ENCODE measurements at places on chromosomes 2 and 18.

DNA sequence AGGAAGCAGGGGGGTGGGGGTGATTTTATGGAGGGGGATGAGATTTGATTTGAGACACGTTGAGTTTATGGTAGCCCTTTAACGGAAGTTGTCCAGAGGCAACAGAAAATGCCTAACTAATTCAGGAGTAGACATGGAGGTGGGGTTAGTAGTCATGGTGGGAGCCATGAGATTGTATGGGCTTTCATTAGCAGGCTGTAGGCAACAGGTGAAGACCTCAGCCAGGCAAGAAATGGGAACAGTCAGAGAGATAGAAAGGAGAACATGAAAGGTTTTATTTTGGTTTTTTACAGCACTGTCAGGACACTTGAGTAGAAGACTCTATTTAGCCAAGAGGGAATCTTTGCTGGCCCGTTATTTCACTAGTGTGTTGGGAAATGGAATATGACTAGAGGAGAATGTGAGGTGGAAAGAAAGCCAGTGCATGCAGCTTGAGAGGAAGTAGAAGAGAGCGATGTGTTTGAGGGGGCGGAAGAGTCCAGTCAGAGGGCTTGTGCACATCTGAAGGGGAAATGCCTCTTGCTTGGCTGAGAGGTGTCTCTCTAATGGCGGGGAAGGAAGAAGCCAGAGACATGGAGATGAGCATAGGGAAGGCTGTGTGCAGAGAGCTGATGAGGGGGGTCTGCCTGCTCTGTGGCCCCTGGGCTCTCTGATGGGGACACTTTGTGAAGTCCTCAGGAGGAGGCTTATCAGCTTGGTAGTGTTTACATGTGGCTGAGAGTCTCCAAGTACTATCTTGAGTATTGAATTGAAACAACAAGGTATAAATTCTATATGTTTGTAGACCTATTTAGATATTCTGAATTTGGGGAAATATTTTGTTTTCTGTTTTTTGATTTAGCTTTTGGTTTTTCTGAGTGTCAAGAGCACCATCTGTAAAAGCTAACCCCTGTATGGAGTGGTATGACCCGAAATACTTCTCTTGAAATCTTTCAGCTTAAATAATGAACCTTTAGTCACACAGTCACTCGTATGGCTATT, 66.9 kb upstream of the ITM2C start:
- DNase-seq = no peak

GRCh38 chr18:58288921-58289797, 245.1 kb downstream of the NEDD4L start:
- no peak for DNase-seq

DNA sequence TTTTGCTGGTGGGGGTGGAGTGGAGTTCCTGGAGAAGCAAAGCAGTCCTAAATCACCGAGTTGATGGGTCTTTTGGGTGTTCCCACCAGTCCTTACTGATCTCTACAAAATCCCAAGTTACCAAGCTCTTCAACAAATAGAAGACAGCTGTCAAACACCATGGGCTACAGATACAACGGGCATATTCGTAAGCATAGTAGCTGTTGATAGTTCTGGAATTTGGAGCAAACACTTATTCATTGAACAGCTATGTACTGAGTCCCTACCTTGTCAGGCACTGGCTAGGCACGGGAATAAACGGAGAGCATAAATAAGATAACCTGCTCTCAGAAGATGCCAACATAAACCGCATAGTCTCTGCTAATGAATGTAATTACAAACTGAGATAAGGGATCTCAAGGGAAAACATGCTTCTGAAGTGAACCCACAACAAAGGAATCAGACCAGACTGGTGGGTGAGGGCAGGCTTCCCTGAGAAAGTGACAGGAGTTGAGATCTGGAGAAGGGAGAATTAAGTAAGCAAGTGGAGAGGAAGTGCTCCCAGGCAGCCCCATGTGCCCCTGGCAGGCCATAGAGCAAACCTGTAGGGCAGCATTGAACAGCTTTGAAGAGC, 947 bp upstream of the ANKRD44 start:
- DNase-seq = no peak

- no peak for DNase-seq
Observed at GRCh38 chr2:168025487-168026202, 221.8 kb downstream of the STK39 start.

- no peak for DNase-seq
Observed at GRCh38 chr2:211093743-211094303, 537.4 kb downstream of the CPS1 start.

DNA sequence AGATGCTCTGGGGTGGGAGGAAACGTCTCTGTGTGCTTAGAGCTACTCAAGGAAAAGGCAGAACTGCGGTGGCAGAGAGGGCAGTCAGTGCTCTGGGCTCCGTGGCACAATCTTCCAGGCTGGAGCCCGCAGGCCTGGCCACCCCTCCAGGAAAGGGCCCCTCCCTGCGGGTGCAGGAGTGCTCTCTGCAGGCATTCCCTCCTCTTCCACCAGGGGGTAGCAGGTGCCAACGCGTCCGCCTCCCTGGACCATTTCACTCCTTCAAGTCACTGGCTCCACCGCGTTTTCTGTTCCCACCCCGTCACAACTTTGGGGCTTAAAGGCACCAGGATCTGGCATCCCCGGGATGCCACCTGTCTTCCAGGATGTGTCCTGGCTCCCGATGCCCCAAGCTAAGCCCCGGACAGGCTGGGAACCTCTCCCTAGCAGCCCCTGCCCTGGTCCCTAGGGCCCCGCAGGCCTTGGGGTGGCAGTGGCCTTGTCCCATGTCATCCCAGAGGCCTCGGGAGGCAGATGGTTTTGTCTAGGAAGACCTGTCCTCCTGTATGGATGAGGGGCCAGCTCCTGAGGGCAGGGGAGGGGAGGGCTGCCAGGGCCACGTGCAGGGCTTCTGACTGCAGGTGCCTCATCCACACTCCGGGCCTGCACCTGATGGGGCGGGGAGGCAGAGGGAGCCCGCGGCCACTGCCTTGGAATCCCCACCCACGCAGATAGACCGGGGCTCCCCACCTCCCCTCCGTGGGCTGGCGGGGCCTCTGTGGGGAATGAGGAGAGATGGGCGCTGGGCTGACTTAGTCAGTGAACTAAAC, 26.4 kb downstream of the KCNIP3 start:
- no peak for DNase-seq

- DNase-seq = no peak
Observed at GRCh38 chr2:118752762-118753429, 94.6 kb downstream of the EN1 start.

All from NCI-H1092 treated with DMSO at 0.1 percent for 48 hours (cell line).